Jurkat, Clone E6-1 (cell line): ENCODE measurements at places on chromosomes 4 and X.

DNA sequence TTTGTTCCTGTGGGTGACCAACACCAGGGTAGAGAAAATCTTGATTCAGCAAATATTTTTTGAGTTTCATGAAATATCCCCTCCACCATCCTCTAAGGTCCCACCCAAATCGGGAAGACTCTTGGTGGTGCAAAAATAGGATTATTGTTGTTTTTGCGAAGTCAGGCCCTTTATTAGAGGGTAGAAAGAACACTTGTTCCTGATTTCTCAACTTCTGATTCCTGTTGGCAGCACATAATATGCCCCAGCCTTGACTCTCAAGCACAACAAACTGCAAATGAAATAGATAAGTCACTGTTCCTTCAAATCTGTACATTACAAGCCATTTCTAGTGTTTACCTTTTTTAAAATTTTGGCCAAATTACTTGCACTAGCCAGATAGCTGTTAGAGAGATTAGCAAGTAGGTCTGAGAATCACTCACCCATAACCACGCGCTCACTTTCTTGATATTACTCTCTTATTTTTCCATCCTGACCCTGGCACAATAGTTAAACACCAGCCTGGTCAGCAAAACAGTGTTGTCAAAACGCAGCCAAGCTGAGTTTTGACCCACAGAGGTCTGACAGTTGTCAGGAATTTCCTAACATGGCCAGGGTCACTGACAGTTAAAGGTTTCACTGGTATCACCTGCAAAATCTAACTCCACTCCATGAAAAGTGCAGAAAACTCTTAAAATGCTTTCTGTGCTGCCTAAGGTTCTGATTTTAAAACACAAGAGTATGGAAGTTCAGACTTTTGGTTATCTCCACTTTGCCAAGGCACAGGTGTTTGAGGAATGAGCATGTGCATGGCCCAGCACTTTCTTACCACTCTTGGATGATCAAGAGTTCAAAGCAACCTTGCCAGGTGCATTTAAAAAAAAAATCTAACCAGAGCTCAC lies 69.8 kb downstream of the RBM47 start:
- DNase-seq, result no peak

- DNase-seq, result no peak
These were observed 120.4 kb upstream of the SLC34A2 start for GRCh38 chr4:25535278-25535677.

DNA sequence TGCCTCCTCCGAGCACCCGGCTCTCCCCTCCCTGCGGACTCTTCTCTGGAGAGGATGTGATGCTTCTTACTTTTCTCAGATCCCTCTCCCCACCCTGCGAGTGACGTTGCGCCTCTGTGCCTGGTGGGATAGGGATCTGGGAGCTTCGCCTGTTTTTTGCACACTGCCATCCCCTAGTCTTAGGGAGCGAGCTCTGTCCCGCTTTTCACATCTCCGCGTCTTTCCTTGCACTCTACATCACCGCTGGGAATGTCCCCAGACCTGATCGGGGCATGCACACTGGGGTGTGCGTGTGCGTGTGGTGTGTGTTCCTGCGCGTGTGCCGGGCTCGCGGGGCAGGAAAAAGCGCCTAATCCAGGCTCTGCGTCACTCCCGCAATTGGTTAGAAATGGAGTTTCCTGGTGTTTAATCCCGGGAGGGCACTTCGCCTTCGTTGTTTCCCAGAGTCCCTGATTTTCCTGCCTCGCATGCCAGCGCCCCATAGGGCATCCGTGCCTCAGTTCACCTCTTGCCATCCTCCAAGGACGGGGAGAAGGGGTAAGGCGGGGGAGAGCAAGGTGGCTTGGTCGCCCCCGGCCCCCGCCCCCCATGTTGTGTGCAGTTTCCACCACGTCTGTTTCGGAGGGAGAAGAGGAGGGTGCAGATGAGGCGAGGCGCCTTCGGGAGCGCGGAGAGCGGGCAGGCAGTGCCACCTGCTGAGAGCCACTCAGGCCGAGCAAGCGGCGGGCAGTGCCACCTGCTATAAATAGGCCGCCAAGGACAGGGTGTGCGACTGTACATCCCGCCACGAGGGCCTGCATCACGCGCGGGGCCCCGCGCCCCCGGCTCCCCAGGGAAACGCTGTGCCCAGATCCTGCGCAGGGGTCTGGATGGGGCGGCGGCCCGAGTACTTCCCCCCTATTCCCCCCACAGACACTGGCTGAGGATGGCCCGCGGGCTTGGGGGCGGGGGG lies 759 bp upstream of the TBC1D1 start:
- DNase-seq, result no peak

DNA sequence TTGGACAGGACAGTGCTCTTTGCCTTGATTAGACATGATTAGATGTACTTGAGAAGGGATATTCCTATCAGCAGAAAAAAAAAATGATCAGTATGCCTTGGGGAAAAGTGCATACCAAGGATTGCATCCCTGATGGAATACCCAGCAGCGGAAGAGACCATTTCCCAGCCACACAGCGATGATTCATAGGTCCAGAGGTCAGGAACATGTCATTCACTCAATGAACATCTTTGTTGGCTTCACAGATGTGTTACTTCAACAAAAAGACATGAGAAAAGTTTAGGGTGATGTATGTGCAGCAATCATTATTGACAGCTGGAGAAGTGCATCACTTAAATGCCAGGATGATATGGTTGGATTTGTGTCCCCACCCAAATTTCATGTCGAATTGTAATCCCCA lies 293.5 kb downstream of the ZNF674 start:
- no peak for DNase-seq

GRCh38 chrX:119495734-119496726 lies 27.8 kb downstream of the SLC25A5 start:
- peak; percentile 72 for DNase-seq

DNA sequence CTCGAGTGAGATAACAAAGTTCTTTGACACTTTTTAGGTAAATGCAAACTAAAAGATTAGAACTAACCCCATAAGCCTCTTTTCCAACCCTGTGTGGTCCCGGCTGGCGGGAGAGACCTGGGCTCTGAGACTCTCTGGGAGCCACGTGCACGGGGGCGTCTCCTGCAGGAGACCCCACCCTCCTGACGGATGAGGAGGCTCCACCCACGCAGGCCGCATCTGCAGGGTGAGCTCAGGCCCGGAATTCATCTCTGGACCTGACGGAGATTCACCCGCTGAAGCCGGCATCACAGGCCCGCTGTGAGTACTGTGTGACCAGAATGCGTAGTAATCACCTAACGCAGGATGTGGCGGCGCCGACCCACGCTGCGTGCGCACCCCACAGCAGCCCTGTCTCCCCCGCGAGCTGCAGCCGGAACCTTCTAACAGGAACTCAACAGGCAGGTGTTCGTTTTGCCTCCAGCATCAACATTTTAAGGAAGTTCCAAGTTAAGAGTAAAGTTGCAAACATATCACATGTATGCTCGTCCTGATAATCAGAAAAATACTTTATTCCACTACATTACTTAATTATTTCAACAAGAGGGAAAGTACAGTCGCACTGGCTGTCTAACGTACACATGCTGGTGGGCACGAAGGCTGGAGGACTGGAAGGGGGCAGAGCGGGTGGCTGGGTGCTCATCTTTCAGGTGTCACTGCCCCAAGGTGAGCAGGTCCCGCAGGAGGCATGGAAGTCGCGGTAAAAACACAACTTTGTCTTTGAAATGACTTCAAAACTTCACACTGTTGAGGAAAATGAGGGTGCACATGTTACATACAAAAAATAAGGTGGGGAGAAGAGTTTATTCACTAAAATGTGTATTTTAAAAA lies 44.5 kb downstream of the FGFRL1 start:
- DNase-seq, result peak; percentile 31

- DNase-seq, result no peak
These were observed 46.9 kb upstream of the ATP8A1 start for GRCh38 chr4:42703813-42704212.

DNA sequence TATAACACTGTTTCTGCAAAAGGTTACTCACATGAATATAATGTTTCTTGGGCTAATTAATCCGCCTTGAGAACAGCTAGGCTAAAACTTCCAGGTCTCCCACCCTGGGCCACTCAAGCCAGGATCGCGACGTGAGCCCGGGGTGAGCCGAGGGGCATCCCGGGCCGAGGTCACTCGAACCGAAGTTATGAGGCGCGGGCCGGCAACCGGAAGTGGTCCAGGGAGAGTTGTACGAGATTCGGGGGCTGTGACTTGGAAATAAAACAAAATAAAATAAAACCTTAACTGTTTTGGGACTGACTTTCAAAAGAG lies 317 bp downstream of the CMC4 start:
- no peak for DNase-seq

- no peak for DNase-seq
These were observed 104.1 kb downstream of the KLHL4 start for GRCh38 chrX:87621697-87622096.

- DNase-seq, result no peak
These were observed 20.4 kb upstream of the GPM6B start for GRCh38 chrX:13837290-13837745.

DNA sequence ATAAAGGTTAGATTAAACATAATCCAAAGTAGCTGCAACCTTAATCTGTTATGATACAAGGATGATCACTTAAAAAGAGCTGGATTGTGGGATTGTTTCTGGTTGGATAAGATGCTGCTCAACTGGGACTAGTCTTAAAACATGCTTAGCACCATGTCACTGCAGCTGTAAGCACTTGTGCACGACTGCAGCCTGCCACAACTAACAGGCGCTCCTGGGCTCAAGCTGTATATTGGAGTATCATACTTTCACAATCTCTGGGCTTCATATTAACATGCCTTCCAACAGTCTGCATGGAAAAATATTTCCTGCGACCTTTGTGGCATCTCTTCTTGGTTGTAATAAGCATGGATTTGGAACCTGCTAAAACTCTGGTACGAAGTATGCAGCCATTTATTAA lies 493.0 kb upstream of the PITX2 start:
- DNase-seq, result no peak

DNA sequence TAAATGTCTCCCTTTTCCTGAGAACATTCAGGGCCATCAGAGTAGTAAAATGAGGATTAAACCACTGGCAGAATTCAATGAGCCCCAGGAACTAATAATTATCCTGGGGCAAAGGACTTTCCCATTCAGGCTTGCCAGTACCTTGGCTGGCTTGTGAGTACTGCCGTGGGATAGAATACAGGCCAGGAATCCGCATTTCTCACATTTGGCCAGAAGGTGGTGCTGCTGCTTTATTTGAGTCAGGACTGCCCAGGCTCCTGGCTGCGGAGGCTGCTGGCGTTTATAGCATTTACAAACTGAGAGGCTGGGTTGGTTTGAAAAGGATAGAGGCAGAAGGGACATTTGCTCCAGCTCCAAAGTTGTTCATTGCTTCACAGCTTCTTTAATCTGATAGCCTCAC lies 91.4 kb downstream of the RTL9 start:
- DNase-seq, result peak; percentile 36

DNA sequence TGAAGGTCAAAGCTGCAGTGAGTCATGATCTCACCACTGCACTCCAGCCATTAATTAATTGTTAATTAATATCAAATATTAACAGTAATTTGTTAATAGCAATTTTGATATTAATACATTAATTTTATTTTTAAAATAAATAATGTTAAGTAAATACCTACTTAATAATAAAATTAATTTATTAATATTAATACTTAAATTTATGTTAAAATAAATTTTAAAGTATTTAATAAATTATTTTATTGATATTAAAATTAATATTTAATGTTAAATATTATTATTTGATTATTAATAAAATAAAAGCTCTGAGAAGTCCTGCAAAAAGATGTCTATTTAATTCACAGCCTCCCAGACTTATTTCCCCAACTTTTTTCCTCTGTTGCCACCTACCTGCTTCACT lies 25.1 kb upstream of the TRIM2 start:
- no peak for DNase-seq

DNA sequence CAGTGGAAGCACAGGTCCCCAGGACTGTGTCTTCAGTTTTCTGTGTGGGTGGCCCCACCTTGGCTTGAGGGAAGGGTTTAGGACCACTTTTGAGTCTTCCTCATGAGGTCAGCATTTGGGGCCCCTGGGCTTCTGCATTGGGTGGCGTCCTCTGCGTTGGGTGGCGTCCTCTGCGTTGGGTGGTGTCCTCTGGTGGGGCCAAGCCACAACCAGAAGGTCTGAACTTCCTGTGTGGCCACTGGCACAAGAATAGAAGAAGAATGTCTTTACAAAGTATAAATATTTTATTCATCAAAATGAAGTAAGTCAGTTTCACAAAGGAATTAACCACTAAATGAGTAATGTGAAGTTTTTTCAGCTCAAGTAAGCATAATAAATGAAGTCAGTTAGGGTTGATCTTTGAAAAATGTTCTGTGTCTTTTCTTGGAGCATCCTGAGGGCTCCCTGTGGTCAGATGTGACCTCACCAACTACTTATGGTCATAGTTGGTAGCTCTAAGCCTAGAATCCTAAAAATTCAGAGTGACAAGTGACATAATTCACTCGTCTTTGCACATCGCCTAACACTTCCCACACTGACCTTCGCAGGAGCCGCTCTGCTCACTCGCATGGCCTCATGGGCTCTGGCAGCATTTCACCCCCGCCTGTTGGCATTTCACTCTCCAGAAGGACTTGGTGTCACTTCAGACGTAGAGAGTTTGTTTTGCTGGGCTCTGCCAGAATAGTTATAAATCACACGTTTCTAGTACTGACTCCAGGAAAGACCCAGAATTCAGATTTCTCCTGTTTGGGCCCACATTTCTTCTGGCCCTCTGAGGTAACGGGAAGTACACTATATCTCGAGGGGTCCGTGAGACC lies 39.0 kb upstream of the HGFAC start:
- no peak for DNase-seq
